ENCODE measurements at places on chromosomes 13 and 19.

DNA sequence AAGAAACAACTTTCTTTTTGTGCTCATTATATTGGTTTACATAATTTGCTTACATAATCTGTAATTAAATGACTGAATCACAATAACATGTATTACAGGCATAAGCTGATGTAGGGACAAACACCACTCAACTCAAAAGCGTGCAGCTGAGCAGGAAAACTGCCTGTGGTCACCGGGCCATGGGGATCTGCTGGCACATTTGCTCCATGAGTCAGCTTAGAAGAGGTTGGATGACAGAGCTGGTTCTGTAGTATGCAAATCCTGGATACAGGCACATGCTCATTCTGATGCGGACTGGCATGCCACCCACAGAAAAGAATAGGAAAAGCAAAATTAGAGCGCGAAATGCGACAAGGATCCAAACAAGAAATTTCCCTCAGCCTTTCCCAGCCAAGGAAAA, 128.6 kb downstream of the USP12 start:
- no peak for DNase-seq

DNA sequence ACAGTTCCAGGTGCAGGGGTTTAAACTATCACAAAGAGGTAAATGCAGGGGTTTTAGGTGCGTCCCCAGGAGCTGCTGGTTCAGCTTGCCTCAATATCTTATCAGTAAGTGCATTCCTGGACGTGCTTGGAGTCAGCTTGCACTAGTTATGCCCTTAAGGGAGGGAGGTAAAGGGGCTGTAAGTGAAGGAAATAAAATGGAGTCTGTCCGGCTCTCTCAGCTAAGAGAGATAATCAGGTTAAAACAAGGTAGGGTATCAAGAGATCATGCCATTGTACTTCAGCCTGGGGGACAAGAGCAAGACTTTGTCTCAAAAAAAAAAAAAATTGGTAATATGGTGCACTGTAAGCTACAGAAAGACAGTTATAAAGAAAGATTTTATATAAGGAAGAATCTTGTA, 69.7 kb downstream of the ZNF100 start:
- DNase-seq, result no peak

GRCh38 chr19:30223866-30224688, 148.1 kb upstream of the ZNF536 start:
- no peak for DNase-seq

GRCh38 chr13:94710881-94711560, 1.3 kb downstream of the SOX21 start:
- DNase-seq, result peak; percentile 62

- no peak for DNase-seq
Measured at GRCh38 chr13:98942485-98942884, 35.4 kb downstream of the DOCK9 start.

DNA sequence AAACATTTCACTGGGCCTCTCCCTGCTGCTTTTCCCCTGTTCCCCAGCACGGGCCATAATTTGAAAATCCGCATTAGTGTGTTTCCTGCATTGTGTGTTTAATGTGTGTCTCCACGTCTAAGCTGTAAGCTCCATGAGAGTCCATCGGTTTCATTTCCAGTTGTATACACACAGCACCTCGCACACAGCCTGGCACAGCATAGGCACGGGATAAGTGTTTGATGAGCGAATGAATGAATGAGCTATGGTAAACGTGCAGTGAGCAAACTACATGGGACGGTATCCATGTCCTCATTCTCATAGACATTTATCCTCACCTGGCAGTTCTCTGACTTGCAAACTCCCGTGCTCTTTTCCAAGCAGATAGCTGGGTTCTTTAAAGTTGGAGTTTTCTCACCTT, 106.1 kb downstream of the RAB20 start:
- DNase-seq, result no peak

GRCh38 chr13:94968040-94968756, 255.9 kb upstream of the SOX21 start:
- no peak for DNase-seq

DNA sequence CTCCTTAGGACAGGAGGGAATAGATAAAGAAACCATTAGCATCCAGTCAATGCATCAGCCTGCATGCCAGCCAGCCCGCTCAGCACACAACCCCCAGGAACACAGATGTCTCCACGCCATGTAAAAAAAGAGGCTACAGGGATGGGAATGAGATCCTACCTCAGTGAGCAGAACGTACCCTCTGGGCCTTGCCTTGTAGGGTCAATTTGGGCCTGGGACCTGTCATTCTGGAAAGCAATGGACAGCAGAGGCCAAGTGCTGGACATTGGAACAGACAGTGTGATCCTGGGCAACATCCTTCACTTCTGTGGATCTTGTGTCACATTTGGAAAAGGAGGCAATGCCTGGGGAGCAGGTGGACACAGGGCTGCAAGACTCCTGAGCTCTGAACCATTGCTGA, 26.0 kb downstream of the VSTM2B start:
- no peak for DNase-seq

DNA sequence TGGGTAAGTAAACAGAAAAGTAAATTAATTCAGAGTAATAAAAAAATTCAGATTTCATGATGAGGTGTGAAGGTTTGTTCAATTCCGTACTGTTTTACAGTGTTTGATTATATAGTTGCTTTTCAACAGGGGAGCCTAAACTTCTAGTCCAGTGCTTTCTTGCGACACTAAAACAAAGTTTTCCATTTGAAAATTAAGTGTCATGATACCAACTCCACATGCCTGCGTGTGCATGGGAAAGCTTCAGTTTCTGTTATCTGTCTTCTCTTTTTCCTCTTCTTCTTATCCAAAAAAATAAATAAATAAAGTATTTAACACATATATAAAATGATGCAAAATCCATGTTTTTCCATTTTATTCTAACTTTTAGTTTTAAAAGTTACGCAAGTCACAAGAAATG, 165.3 kb downstream of the DACH1 start:
- DNase-seq, result no peak

DNA sequence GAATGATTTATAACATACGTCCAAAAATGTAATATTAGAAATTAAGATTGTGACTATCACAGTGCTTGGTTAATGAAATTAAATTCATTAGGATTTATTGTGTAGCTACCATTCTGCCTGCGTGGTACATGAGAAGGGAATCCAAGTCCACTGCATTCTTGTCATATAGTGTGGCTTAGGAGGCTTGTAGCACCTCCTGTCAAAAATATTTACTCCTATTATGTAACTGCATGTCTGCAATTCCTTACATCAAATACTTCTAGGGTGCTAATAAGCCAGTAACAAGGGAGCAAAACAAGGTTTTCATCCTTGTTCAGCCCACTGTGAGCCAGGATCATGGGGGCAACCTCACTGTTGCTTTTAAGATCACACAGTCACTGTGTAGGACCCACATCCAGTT, 199.0 kb downstream of the SLC7A1 start:
- DNase-seq, result no peak

GRCh38 chr13:98738213-98738612, 14.3 kb downstream of the SLC15A1 start:
- no peak for DNase-seq

DNA sequence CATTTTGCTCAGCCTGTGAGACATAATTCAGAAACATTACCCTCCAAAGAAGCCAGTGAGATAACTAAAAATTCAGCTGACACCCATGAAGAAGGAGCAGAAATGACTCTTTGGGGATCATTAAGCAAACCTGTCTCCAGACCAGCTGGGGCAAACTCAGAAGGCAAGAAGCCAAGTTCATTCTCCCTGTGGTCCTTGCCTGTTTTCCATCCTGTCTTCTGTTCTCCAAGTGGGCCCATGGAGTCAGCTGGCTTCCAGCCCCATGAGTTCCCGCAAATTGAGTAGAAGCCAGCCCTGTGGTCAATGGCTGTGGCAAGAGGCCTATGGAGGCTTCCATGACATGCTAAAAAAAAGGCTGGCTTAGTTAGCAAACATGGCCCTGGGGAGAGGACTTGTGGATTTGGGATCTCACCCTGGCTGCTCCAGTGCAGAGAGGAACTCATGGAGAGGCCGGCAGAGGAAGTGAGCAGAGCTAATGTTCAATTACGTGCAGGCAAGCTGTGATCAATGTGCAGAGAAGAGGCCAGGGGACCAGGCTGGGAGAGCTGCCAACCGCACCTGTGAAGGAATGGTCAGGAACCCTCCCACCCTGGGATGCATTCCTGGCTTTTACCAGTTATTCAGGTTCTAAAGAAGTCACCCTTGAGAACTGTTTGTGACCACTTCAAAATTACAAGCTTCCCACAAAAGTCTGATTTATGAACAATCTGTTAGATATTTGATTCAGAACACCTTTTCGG, 229.1 kb downstream of the TSHZ3 start:
- no peak for DNase-seq

DNA sequence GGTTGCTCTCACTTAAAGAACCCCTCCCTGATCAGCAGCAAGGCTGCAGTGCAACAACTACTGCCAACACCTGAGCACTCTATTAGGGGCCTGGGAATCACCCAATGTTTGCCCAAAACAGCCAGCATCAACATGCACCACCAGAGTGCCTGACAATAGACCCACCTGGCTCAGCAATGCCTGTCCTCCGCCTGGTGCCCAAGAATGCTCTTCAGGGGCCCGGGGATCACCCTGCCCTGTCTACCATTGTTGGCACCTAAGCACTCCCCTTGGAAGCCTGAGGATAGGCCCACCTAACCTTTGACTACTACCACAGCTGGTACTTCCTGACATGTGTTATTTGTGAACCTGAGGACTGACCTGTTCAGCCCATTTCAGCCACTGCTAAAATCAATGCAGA, 1363.1 kb upstream of the PRR20A start:
- no peak for DNase-seq

- no peak for DNase-seq
Measured at GRCh38 chr13:45162821-45163220, 38.0 kb downstream of the KCTD4 start.

- no peak for DNase-seq
Measured at GRCh38 chr13:110376120-110376519, 69.0 kb downstream of the COL4A2 start.

GRCh38 chr19:15123900-15124299, 16.7 kb downstream of the SYDE1 start:
- DNase-seq, result no peak

DNA sequence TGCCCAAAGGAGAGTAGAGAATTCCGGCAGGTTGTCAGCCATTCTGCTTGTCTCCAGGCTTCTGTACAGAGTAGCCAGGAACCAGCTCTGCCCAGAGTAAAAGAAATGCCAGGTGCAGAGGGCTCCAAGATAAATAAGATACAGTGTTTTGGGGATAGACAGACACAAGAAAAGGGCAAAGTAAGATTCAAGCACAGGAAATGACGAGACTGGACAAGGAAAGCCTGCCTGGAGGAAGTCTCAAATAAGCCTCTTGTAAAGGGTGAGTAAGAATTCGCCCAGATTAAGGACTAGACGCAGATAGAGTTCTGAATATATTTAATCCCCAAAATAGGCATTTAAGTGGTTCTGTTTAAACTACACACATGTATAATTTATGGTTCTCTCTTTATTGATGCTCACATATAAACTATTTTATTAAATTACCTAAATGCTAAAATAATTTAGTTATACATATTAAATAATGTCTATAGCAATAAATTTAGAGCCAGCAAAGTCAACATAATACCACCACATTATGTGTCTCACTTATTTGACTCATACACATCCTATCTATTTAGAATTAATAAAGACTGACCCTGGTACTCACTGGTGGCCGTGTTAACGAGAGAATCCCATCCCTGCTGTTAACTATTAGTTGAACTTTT, 98.4 kb upstream of the RAP2A start:
- DNase-seq, result no peak

- no peak for DNase-seq
Measured at GRCh38 chr19:19740755-19741154, 7.8 kb upstream of the ZNF14 start.

- no peak for DNase-seq
Measured at GRCh38 chr13:100510208-100510957, 78.2 kb downstream of the GGACT start.

DNA sequence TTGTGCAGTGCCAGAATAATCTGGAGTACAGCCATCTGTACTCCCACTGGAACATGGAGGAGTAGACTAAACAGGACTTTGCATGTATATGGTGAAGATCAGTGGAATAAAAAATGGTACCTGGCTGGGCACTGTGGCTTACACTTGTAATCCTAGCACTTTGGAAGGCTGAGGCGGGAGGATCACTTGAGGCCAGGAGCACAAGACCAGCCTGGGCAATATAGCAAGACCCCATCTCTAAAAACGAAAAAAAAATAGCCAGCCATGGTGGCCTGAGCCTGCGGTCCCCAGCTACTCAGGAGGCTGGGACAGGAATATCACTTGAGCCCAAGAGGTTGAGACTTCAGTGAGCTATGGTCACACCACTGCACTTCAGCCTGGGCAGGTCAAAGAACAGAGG, 20.0 kb downstream of the UBA2 start:
- no peak for DNase-seq

- DNase-seq, result no peak
Measured at GRCh38 chr13:72567566-72567965, 159.9 kb downstream of the MZT1 start.

GRCh38 chr13:28129911-28130693, 8.2 kb upstream of the PAN3 start:
- DNase-seq, result no peak

DNA sequence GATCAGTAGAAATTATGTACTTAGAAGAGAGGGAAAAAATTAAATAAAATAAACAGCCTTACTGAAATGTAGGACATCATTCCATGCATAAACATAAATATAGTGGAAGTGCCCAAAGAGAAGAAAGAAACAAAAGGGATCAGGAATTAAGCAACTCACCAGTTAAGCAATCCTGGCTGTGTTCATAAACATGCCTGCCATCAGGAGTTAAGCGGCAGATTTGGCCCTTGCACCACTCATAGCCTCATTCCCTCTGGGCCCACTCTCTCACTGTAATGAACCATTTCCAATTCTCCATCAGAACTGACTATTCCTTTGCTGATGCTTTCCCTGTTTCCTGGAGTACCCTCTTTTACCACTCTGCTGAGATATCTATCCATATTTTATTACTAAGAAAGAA, 281.4 kb downstream of the LHFPL6 start:
- DNase-seq, result no peak

DNA sequence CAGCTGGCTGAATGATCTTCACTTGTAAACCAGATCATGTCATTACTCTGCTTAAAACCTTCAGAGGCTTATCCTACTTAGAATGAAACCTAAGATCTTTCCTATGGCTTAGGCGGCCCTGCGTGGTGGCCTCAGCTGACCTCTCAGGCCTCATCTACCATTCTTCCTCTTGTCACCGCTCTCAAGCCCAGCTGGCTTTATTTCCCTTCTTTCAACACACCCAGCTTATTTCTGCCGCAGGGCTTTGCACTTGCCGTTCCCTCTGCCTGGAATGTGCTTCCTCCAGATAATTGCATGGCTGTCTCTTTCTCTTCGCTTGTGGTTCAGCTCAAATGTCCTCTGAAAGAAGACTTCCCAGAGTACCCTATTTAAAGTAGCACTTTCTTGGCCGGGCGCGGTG, 3.6 kb upstream of the ASF1B start:
- DNase-seq, result no peak

GRCh38 chr19:4744451-4745174, 21.0 kb upstream of the DPP9 start:
- DNase-seq, result no peak
